Activated T-cell treated with anti-CD3 and anti-CD28 coated beads, Interleukin-2, amount 50 U/mL, for 72 hours (primary cell): ENCODE measurements at places on chromosomes 6 and 20. TPM values are rescaled to one million over a fixed set of nuclear protein-coding genes. Genes with fewer than 3 reads are reported as not detected.
A peak's percentile ranks its signal among the peaks of the same experiment; 100 is the strongest.

KCNB1 gene
- not detected for total RNA-seq

LRRN4 gene
- not detected for total RNA-seq

SLC22A23 gene
- 2.0 TPM for total RNA-seq

TMEM181 gene
- 14.1 TPM for total RNA-seq

PTCHD4 gene
- total RNA-seq, result not detected

- DNase-seq, result no peak
Measured at GRCh38 chr6:5670381-5670780, 336.3 kb downstream of the NRN1 start.

GRCh38 chr6:152598901-152599537 is 38.1 kb downstream of the SYNE1 start:
- DNase-seq, result no peak

DNA sequence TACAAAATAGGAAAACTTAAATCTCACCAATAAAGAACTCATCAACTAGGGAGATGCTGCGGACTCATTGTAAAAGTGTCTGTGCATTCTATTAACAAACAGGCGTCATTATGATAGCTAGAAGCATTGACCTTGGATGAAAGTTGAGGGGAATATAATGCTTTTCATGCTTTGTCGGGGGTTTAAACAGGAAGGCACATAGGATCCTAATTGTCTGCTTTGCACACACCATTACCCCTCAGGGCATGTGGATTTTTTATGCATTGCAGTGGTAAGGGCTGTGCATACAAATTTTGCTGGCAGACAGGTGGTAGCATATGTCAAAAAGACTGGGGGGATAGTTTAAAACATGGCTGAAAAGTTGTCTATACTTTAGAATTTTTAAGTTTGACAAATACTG is 447.9 kb upstream of the PLCB4 start:
- DNase-seq, result no peak

GRCh38 chr20:3901706-3902440 is 12.7 kb downstream of the PANK2 start:
- DNase-seq, result no peak

DNA sequence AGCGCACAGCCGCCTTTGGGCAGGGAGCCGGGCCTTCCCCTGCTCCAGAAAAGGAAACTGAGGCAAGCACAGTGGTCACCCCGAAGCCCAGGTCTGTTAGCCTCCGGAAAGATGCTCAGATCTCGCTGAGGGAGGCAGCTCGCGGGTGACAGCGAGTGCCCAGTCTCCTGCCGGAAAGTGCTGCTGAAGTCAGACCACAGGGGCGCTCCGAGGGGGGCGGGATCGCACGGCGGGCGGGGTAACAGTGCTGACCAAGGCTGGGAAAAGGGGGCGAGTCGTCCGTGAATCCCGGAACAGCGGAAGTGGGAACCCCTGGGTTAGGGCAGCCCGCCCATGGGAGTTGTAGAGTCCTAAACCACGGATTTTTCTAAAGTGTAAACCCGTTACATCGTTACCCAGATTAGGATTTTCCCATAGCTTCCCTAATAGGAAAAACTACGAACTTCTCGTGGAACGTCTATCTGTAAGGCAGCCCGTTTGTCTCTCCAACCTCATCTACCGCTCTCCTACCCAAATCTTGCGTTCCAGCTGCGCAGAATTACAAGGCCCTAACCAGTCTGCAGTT is 504 bp downstream of the VPS16 start:
- DNase-seq, result peak; percentile 62

DNA sequence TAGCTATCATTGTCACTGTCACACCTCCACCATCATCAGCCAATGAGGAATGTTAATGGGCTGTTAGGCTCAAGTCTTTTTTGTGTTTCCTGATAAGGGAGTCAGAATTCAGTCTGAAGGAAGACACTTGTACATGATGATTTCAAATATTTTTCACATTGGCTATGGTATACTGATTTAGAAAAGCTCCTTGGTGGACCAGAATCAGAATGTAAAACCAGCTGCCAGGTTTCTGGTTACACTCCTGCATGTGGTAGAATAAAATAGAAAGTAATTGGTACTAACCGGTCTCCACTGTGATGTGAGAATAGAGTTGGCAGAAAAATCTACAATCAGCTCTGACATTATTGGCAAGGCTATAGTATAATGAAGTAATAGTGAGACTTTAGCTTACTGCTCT is 10.7 kb downstream of the COL9A1 start:
- DNase-seq, result no peak

GRCh38 chr6:105688573-105688972 is 285.7 kb upstream of the PREP start:
- no peak for DNase-seq

- no peak for DNase-seq
Measured at GRCh38 chr20:25699914-25700313, 3.3 kb upstream of the ZNF337 start.

DNA sequence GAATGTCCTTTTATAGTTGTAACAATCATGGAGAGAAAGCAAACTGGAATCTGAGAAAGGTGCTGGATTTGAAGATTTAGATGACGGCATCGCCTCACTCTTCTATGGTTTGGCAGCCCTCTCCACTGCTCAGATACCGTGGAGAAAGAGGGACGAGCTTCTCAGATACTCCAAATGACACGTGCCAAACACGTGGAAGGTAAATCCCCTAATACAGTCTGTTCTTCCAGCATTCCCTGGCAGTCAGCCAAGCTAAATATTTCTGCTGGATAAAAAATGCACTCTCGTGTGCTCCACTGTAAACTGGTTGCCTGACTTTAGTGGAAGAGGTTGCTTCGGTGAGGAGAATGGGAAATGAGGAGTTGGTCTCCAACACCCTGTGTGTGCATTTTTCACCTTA is 16.7 kb upstream of the PRDM1 start:
- DNase-seq, result no peak

DNA sequence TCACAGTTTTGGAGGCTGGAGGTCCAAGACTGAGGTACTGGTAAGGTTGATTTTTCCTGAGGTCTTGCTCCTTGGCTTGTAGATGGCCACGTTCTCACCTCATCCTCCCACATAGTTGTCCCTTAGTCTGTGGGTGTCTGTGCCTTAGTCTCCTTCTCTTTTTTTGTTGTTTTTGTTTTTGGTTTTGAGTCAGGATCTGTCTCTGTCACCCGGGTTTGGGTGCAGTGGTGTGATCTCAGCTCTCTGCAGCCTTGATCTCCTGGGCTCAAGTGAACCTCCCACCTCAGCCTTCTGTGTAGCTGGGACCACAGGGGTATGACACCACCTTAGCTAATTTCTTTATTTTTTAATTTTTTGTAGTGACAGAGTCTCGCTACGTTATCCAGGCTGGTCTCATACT is 245.2 kb downstream of the PHACTR1 start:
- no peak for DNase-seq

DNA sequence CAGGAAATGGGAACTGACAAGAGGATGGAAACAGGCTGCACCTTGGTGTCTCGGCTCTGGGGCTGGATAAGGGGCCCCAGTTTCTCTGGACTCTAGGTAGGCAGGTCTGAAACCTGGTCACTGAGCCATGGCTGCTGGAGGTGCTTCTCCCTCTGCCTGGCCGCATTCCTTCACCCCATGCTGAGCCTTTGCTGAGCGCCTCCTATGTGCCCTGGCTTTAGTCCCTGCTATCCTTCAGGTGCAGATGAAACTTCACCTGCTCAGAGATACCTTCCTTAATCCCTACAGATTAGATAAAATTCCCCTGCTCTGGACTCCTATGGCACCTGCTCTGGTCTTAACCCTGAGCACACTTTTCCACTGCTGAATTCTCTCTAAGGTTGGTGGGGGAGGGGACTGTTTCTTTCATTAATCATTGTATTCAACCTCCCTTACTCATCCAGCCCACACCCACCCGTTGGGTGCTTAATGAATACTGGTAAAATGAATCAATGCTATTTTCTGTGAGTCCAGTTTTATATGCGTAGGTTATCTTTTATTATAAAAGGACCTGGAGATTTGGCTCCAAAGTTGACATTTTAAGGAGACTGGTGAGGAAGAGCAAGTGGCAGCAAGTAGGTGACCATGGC is 19.3 kb downstream of the MYLK4 start:
- no peak for DNase-seq

- no peak for DNase-seq
Measured at GRCh38 chr20:41618807-41619311, 682 bp upstream of the CHD6 start.

DNA sequence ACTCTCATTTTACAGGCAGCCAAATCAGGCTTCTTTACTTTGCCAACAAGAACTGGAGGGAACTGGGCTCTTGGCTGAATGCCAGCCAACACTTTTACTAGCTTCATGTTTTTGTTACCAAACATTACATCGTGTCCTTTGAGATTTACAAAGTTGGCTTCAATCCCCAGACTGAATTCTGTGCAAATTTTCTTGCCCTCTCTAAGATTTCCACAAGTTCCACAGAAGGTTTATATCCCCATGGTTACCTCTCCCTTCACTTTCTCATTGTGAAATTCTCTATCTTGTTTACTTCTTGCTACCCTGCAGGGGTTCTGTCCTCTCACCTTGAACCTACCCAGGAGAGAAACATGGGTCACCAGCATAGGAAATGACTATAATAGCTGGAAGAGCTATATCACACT is 37.6 kb upstream of the PLCB1 start:
- DNase-seq, result no peak

GRCh38 chr6:16124198-16125180 is 4.4 kb upstream of the MYLIP start:
- DNase-seq, result no peak

GRCh38 chr6:25804804-25805203 is 27.0 kb downstream of the SLC17A1 start:
- no peak for DNase-seq

- no peak for DNase-seq
Measured at GRCh38 chr20:48686238-48687116, 141.3 kb downstream of the PREX1 start.

DNA sequence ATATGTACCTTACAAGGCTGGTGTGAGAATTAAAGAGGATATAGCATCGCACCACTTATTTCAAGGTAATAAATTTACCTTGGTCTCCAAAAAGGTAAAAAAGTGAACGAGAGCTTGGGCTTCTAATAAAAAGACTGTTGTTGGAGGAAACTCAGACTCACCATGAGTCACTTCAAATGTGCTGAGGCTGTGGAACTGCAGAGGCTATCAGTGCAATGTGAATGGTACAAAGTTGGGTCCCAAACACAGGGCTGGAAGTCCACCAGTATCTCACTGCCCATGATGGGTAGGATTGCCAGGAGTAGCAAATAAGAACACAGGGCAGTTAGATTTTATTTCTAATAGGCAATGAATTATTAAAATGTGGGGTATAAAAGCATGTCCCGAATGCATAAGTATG is 200.6 kb downstream of the MAFB start:
- DNase-seq, result no peak

GRCh38 chr6:141492521-141493284 is 640.0 kb upstream of the GJE1 start:
- DNase-seq, result no peak

- DNase-seq, result no peak
Measured at GRCh38 chr6:140490081-140490480, 1115.6 kb upstream of the CITED2 start.

DNA sequence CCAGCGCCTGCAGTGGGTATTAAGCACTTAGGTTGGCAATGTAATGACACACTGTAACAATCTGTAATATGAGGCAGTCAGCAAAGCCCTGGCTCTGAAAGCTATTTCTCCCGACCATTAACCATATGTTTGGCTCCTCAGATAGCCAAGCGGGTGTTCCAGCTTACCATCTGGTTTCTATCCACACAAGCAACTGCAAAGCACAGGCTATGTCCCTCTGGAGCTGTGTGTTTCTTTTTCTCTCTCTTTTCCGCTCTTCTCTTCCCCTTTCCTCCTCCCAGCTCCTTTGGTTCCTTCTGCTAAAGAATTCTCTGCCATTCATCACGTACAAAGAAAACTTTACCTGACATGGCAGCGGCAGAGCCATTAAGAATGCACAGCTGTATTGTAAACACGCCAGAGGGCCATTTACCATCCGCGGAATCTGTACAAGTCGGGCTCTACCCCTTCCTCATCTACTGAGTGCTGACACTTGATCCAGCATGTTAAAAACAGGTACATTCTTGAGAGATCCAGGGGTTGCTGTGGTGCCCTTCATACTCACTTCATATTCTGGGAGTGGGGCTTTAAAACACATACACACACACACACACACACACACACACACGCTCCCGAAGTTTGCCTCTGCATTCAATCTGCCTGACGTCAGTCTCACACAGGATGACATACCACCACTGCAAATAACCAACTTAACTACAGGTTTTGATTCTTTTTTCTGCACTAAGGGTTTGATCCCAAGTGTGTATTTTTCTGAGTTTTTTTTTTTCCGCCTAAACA is 77.2 kb downstream of the BACH2 start:
- DNase-seq, result no peak

DNA sequence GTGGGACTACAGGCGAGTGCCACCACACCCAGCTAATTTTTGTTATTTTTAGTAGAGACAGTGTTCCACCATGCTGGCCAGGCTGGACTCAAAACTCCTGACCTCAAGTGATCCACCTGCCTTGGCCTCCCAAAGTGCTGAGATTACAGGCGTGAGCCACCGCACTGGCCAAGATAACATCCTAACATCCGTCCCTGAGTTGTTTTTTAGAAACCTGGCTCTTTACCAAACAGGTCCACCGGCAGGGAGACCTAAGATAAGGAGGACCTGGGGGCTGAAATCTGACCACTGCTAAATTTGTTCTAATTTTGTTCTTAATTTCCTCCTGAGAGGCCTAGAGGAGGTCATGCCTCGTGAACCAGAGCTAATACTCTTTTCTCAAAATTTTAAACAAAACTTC is 20.5 kb downstream of the CTCFL start:
- DNase-seq, result no peak

DNA sequence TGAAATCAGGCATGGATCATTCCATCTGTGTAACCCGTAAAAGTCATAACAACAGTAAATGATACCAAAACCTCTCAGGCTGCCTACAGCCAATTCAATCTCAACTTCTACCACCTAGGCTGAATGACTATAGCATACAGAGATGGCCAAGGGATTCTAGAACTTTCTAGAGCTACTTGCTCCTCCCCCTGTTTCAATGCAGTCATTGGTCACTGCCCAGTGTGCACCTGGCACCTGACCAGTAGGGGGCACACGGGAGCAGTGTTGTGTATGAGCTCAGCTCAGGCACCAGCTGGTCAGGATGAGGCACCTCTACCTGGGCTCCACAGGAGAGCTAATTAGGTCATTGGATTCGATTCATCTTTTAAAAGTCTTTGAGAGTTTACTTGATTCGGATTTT is 86.2 kb downstream of the PLEKHG1 start:
- DNase-seq, result peak; percentile 78

DNA sequence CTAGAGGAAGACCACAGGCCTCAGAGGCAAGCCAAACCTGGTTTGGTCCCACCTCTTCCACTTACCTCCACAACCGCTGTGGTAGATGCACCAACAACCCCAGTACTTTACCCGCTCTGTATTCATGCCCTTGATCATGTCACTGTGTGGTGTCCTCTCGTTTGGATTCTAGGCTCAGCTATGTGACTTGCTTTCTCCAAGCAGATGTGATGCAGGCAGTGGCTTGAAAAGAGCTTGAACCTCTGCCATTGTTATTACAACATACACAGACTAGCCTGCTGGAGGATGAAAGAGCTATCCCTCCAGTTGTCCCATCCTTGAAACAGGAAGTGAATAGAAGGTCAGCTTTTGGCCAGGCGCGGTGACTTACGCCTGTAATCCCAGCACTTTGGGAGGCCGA is 147.7 kb downstream of the ZNF217 start:
- no peak for DNase-seq

GRCh38 chr6:19664878-19665612 is 172.1 kb upstream of the ID4 start:
- DNase-seq, result no peak
